ENCODE measurements at places on chromosomes 7 and 10.
A peak's percentile ranks its signal among the peaks of the same experiment; 100 is the strongest.

DNA sequence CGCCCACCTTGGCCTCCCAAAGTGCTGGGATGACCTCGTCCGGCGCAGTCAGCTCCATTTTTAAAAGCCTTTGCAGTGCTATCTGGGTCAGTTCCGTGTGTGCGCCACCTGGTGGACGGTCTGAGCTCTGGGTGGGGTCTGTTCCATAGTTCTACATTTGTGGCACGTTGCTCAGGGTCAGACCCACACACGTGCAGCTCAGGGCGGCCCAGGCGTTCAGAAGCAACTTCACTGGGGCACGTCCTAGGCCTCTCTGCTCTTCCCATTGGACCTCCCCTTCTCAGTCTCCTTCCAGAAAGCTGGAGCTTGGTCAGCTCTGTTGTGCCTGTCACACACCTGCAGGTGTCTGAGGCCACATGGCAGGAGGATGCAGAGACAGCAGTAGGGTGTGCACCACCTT is 137.9 kb downstream of the DNAJB6 start:
- DNase-seq, result no peak

DNA sequence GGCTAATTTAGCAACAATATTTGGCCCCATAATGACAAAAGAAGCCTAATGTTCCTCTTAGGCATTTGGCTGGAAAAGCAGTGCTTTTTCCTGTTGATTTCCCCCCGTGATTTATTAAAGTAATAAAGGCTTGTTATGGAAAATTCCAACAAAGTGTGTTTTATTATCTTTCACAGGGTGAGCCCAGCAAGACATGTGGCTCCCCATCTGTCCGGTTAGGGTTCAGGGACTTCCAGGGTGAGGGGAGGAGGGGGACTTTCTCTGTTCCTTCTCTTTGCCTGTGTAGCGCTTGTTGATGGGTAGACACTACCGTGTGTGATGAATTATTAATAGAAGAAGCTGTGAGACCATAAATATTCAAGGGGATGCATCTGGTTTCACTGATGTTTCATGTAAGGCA is 39.0 kb downstream of the HTR5A start:
- DNase-seq, result no peak

GRCh38 chr7:41955451-41955850 is 252.6 kb upstream of the INHBA start:
- DNase-seq, result no peak

DNA sequence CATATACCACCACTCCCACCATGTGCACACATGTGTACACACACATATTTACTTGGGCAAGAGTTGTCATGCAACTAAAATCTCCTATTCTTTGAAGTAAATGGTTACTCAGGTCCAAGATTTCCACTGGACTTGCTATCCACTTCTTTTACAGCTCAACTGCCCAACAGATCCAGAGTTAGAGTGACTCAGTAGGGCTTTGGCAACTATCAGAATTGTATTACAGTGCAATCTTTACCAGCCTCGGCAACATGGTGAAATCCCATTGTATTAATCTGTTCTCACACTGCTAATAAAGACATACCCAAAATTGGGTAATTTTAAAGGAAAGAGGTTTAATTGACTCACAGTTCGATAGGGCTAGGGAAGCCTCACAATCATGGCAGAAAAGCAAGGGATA is 51.9 kb upstream of the ABLIM1 start:
- DNase-seq, result no peak

GRCh38 chr7:100887516-100888290 is 1.8 kb downstream of the UFSP1 start:
- no peak for DNase-seq

DNA sequence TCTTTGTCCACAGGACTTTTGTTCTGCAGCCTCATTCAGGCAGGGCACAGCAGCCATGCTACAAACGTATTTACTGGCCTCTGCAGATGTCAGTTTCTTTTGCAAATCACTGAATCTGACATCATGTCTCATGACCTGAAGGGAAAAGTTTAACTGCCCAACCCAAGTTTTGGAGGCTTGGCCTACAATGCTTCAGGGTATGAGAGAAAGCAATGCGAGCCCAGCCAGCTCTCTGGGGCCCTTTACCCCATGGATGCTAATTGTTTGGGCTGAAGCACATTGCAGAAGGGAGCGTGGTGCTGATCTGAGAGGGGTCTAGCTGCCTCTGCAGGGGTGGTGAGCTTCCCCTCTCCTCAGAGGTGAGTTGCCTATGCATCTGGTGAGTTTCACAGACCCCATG is 179.9 kb upstream of the CXCL12 start:
- no peak for DNase-seq

DNA sequence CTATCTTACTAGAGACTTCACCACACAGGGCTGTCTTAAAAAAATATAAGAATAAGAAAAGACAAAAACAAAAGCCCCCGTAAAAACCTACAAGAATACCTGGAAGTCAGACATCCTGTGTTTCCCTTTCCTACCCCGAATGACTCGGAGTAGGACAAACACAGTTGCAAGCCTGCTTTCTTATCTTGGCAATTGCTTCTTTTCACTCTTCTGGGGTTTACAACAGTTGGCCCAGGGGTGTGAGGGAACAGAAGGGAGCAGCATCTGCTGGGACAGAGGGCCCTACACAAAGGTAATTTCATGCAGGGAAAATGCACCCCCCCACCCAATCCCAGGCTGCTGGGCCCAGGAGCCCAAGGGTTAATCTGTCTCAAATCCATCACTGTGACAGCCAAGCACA is 220.6 kb downstream of the ARHGAP12 start:
- DNase-seq, result peak; percentile 44

DNA sequence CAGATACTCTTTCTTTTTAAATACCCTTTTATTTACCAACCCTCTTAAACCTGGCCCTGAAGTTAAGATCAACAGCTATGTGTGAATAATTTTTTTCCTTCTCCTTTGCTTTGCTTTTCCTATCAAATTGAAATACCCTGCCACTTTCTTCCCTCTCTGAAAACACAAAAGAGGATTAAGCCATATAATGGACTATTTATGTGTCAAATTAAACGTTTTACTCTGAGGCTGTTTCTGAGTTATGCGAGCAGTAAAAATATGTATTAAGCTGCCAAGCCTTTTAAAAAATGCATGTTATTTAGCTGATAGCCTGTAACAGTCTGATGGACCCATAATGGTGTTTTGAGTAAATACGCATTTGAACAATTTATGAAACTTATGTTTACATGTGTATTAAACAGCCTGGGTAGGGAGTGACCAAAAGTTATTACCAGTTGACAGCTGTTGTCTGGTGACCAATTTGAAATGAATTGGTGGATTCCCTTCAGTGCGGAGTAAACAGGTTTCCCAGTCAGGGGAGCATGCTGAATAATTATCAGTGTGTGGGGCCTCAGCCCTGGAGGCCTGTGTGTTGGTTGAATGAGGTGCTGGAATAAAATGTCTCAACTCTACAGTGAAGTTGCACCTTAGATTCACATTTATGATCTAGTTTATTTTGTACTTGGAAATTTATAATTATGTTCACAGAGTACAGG is 89.6 kb downstream of the AUTS2 start:
- no peak for DNase-seq

DNA sequence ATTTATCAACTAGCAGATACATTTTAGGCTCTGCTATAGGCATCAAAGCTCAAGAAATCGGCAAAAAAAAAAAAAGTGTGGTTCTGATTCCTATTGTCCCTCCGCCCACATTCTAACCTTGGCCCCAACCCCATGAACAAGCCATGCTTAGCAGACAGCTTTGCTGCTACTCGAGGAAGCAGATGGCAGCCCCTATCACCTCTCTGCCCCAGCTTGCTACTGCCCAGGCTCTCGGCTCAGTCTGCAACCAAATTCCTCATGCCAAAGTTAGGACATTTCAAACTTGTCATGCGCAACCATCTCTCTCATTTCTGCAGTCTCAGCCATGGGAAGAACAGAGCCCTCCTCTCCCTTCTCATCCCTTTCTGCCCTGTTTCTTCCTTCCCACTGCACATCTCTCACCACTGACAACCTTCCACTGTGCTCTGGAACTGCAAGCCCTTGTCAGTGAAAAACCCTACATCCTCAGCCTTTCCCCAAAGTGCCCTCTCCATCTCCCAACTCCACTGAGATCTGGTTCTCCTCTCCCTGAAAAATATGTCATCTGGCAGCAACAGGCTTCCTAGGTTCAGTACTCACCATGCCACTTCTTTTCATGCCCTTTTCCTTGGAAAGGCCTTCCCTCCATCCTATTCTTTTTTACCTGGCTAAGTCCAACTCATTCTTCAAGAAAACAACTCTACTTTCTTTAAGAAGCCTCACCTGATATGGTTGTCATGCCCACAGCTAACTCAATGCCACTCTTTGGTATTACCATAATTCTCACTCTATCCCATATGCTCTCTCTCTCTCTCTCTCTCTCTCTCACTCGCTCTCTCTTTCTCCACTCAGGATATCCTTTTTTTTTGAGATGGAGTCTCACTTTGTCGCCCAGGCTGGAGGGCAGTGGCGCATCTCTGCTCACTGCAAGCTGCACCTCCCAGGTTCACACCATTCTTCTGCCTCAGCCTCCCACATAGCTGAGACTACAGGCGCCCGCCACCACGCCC is 60.1 kb upstream of the FHIP2A start:
- no peak for DNase-seq

GRCh38 chr10:75904499-75905283 is 473.3 kb downstream of the LRMDA start:
- no peak for DNase-seq

DNA sequence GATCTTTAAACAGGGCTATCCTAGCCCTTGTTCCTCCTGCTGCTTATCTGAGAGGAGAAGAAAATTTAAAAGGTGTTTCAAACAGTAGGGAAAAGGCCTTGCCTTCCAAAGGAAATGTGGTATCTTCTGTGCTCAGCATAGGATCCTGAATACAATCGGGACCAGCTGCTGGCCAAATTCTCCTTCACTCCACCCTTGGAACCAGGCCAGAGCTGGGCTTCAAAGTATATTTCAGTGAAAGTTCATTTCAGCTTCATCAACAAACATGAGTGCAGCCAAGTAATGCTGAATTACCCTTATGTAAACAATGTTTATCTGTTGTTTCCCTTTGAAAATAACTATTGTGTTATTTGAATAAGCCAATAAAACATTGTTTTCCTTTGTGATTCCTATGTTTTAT is 146.5 kb upstream of the MEOX2 start:
- DNase-seq, result no peak

DNA sequence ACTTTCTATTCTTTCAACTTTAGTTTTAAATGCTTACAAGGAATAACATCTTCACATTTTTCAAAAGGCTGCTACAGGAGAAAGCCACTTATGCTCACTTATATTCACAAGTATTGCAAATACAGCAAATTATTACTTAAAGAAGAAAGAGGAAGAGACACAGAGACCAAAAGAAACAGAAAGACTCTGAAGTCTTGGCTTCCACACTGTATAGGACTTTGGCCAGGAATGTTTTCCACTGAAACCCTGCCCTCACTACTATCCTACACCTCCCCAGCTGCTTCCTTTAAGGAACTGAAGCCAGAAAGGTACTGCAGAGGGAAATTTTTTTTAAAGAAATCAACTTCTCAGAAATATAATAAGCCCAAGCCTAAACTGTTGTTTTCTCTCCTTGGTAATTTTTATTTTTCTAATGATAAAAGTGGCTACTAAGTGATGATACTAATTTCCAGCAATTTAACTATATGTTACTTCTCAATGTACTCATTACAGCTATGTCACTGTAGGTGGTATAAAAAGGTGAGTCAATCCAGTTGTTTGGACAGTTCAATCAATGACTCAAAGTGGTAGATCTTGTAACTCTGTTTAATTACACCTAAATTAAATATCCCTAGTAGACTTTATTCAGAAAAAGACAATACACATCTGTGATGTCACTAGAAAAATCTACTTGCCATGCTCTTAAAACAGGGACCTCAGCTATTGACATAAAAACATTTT is 231.6 kb downstream of the GRM8 start:
- DNase-seq, result no peak

DNA sequence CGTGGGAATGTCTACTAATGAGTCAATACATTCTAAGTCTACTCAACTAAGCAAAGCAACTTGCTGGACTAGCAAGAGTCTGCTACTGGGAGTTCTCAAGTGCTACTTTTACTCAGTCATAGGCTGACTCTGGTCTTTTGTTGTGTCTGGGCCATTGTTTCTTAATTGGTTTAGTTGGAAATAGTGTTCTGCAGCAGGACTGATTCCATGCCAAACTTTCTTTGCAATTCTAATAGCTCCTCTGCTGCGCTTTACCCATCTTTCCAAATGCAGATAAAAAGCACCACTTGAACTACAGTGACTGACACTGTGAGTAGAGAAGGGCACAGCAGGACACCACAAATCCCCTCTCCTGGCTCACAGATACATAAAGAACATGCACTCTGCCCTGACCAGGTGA is 125.7 kb downstream of the CD36 start:
- no peak for DNase-seq

DNA sequence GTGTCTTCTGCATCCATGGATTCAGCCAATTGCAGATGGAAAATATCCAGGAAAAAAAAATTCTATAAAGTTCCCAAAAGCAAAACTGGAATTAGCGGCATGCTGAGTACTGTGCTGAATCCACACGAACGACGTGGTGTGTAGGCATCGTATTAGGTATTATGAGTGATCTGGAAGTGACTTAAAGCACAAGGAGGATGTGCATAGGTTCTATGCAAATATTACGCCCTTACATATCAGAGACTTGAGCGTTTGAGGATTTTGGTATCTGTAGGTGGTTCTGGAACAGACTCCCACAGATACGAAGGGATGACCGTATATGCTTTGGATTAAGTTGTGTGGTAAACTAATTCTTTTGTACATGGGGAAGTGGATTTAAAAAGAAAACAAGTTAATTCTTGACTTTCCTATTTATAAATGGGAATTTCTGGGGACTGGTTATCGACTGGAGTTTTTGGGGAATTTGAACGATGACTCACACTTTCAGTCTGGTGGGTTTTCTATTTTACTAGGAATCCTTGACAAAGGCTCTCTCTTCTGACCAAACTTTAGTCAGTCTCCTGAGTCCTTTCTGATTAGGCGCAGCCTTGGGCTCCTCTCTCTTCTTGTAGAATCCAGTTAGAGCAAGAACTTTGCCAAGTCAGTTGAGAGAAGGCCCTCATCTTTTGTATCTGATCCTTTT is 5.4 kb upstream of the NUB1 start:
- no peak for DNase-seq

GRCh38 chr7:135942614-135943013 is 34.5 kb downstream of the MTPN start:
- DNase-seq, result no peak

DNA sequence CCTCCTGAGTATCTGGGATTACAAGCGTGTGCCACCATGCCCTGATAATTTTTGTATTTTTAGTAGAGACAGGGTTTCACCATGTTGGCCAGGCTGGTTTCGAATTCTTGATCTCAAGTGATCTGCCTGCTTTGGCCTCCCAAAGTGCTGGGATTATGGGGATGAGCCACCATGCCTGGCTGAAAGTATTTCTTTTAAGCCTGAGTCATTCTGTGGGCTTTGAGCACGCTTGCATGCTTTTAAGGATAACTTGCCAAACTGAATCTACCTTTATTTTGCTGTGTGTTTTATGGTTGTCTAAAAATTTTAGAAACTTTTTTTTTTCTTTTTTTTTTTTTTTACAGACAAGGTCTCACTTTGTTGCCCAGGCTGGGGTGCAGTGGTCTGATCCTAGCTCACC is 33.2 kb downstream of the CNNM2 start:
- DNase-seq, result no peak

All from NCI-H524 treated with DMSO at 0.1 percent for 48 hours (cell line).